Activated T-cell treated with anti-CD3 and anti-CD28 coated beads, Interleukin-2, amount 50 U/mL, for 1 hour (primary cell): ENCODE measurements at places on chromosomes 5 and 9.

DNA sequence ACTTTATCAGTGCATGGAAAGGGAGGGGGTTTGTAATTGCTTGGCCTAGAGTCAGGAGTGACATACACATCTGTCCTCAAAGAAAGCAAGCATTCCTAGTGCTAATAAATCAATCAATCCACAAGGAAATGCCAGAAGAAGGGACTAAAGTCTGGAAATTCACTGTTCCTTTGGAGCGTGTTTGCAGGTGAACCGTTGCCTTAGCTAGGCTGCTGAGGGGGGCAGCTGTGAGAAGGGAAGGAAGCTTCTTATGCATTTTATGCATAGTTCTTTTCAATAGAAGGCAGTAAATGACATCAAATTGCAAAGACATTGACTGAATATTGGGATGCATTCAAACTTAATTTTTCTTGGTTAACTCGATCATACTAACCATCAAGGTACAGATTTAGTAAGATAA, 1092.5 kb upstream of the SEMA6A start:
- DNase-seq = no peak

- no peak for DNase-seq
Observed at GRCh38 chr9:71858812-71859211, 52.2 kb downstream of the ABHD17B start.

GRCh38 chr9:84374516-84374915, 34.0 kb upstream of the SLC28A3 start:
- no peak for DNase-seq

DNA sequence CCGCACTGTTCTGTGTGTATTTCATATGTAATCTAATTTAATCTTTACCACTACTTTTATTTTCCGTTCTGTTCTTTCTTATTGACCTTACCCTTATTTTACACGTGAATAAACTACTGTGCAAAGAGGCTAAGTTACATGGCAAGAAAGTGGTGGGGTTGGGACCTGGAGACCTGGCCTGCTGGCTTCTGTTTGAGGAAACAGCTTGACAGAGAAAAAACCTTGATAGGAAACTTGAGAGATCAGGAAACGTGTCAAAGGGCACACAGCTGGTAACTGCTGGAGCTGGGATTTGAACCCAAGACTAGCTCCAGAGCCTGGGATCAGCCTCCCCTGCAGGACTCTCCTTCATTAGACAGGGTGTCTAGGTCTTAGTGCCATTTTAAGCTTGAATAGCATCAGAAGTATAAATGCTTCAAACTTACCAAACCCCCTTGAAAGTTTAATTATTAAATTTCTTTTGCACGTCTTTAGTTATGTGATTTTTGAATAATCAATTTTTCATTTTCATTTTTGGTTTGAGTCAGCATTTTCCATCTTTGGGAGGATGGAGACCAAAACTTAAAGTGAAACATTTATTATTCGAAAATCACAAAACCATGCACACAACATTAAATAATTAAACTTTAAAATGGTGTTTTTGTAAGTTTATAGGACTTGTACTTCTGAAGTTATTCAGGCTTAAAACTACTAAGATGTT, 129.5 kb downstream of the RGS3 start:
- DNase-seq = no peak

GRCh38 chr5:170642776-170643436, 139.1 kb downstream of the KCNIP1 start:
- DNase-seq = no peak

DNA sequence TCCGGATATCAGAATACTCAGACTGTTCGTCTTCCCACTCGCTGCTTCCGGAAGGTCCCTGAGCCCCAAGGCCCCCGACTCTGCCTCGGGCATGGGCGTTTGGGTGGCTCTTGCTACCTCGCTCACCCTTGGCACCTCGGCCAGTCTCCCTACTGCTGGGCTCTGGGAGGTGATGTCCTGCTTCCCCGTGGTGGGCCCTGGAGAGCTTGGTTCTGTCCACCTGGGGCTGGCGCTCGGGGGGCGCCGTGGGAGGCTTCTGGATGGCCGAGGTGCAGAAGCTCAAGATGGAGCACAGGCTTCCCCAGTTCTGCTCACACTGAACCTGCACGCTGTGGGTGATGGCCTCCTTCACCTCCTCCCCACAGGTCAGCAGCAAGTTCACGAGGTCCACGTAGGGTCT, 10.4 kb downstream of the STC2 start:
- no peak for DNase-seq

DNA sequence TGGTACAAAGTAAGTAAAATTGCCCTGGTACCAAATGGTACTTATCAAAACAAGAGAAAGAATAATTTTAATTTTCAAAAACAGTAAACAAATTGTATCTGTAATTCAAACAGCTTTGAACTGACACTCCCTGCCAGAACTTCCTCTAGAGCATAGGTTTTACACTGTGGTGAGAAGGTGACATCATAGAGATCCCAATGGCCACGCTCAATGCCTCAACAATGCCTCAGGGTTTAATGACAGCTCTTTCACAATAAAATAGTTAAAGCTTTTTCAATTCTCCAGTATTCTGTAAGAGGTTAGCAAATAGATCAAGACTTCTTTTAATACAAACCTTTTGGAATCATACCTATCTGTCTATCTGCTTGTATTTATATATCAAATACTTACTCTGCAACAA, 437.1 kb downstream of the PRR16 start:
- no peak for DNase-seq

DNA sequence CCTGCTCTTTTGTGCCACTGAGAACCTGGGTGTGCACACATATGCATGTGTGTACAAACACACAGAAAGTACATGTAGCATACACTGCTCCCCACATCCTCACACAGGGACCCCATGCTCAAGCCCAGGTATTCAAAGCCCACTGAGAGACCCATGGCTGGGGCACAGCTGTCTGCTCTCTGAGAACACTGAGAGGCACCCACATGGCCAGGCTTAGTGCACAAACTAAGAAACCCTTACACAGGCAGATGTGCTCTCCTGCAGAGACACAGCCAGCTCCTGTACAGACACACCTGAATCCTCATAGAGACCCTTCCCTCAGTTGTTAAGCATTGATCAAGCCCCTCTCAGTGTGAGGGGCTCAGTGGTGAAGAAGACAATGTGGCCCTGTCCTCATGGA, 92.5 kb downstream of the CACNA1B start:
- no peak for DNase-seq

DNA sequence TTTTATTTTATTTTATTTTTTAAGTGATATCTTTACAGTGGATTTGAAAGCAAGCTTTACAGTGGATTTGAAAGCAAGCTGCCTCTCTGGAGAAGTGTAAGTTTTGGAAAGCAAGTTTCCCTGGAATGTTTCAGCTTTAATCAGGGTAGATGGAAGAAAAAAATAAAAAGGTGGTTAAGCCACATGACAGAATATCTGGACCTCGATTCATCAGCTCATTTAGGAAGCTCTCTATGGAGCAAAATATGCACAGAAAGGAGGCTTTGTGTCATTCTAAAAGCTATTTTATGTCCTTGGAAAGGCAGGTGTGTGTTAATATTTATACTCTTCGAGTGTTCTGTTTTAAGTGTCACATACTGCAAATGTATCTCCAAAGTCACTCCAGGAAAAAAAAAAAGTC, 409.2 kb upstream of the KLF4 start:
- DNase-seq = no peak

DNA sequence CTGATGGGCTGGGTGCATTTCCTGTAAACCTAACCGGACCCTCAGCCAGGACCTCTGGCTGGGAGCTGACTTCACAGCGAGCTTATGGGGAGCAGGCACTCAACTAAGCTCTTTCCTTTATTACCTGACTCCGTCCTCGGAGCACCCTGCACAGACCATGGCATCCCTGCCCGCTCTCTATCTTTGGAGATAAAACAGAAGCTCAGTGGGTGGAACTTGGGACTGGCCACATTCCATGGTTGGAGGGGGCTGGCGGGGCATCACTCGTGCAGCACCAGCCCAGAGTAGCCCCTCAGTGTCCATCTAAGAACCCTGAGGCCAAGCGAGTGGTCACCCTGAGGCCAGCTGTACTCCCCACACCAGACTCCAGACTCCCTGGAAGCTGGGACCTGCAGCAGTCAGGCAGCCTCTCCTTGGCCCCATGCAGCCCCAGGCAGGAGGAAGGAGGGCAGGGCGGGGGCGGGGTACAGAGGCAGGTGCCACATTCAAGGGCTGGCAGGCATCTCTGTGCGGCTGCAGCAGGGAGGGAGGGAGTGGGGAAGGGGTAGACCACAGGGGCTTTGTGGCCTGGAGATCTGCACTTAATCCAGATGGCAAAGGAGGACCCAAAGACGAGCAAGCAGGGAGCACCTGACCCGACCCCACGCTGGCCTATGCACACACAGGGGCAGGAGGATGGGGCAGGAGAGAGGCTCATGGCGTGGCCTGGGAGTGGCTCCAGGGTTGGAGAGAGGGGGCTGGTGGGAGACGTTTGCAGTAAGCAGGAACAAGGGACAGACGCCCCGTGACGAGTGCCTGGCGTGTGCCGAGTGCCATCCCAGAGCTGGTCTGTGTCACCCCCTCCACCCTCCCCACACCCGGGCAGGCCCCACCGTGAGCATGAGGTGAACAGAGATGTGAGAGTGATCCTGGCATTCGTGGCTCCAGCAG, 26.1 kb downstream of the GLT6D1 start:
- no peak for DNase-seq

DNA sequence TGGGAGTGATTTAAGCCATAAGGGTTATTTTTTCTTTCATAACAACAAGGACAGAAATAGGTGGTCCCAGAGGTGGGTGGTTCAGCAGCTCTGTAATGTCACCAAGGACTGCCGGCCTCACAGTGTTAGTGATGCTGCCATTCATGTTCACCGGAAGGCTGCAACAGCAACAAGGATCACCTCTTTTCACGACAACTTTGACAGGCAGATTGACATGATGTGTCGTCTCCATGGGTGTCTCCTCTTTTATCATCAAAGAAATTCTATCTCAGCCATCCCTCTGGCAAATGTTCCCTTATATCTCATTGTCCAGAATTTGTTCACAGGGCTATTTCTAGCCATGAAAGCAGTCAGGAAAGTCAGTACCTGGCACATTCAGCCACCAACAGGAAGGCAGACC, 231.5 kb downstream of the SH3GL2 start:
- DNase-seq = no peak

- DNase-seq = no peak
Observed at GRCh38 chr9:35629597-35629996, 11.4 kb upstream of the CD72 start.

DNA sequence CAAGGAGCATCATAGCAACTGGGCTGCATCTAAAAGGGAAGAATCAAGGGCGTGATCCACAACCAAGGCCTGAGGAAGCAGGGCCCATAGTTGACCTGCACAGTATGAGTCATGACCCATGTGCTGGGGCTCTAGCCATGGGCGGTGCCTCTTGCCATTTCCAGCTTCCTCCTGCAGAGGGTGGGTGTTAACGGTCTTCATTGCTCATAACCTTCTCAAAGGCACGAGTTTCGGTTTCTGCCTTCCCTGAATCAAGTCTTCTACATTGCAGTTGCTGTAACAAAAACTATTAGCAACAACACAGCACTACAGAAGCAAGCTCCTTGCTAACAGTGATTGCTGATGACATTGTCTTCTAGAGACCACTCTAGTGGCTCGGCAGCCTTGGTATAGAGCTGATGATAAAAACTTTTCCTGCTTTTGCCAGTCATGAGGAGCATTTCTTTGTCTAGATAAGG, 66.9 kb downstream of the CTSL start:
- DNase-seq = no peak

GRCh38 chr5:103454770-103455169, 107.8 kb downstream of the NUDT12 start:
- no peak for DNase-seq

DNA sequence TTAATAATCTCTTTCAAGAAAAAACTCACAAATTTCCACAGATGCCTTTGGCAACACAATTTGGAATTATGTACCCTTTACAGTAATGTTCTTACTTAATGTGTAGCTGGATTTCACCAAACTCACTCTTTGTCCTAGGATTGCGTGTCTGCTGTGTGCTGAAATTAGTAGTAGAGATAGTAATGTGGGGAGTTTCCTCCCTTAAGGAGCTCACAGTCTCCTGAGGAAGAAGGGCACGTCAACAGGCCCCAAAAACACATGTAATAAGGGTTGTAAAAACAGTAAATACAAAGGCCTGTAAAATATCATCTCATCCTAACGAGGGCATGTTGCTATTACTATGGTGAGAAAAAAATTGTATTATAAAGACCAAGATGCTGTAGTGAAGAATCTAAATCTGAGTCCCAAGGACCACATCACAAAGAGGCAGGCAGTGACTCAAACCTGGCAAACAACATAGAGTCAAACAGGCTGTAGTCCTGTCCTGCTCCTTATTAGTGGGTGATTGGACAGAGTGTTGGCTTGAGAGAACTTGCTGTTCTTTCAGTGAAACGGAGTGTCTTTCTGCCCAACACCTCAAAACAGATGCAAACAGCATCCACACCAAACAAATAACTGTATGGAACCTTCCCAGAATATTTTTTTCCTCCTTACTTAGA, 83.2 kb upstream of the PAPPA start:
- DNase-seq = no peak

GRCh38 chr5:75617736-75618352, 6.6 kb downstream of the ANKDD1B start:
- DNase-seq = no peak
